G401 (cell line): ENCODE measurements at places on chromosomes 7 and 10. TPM values are rescaled to one million over a fixed set of nuclear protein-coding genes. Genes with fewer than 3 reads are reported as not detected.
A peak's percentile ranks its signal among the peaks of the same experiment; 100 is the strongest.

DNA sequence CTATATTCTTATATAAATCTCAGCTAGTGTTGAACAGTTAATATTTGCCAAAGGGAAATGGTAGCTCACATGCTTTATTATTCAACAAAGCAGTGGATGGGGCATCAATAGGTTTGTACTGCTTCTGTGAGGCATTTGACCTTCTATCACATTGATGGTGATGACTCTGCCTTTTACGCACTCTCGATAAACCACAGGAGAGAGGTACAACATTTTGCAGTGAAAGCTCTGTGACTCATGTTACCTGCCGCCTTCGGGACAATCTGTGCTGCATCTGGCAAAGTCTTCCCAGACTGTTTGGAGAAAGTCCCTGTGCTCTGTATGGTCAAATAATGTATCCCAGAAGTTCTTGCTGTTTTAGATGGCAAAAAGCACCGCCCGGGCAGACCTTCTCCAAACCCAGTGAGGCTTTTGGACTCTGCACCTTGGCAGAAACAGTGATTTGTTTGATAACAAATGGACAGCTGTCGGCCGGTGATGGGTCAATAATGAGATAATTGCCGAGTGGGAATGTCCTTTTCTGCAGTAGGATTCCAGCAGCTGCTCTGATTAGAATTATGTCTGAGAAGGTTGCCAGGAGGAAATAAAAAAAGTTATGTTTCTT lies 61.0 kb downstream of the PLPP4 start:
- DNase-seq: no peak

GRCh38 chr10:102985811-102986210 lies 67.7 kb downstream of the CNNM2 start:
- DNase-seq: no peak

DNA sequence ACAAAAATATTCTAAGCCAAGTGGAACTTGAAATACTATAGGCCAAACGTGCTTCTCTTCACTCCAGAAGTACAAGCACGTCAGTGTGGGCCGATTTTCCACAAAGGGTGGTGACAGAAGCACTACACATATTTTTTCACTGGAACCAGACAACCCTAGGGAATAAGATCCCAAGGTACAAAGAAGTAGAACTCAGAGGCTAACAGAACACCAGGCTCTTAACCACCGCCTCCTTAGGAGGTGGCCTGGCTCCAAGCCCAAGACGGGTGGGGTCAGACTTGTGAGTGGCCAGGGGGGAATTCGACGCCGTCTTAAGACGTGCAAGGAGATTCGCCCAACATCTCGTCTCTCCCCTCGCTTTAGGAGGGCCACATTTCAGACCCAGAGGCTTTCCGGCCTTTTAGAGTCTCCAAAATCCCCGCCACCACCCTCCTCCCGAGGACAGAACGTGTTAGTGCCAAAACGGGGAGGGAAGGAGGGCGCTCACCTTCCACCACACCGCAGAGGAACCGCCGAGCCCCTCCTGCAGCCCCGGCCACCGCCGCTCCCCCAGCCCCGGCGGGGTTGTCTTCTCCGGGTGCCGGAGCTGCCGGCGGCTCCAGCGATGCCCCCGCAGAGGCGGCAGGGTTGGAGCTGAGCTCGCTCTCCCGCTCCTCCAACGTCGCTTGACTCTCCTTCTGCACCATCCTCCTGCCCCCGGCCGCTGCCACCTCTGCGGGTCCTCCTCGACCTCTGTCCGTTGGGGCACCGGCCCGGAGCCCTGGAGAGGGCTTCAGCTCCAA lies 716 bp downstream of the OGA start:
- DNase-seq: peak; percentile 75

- no peak for DNase-seq
Measured at GRCh38 chr7:107874111-107874510, 16.9 kb upstream of the DLD start.

DNA sequence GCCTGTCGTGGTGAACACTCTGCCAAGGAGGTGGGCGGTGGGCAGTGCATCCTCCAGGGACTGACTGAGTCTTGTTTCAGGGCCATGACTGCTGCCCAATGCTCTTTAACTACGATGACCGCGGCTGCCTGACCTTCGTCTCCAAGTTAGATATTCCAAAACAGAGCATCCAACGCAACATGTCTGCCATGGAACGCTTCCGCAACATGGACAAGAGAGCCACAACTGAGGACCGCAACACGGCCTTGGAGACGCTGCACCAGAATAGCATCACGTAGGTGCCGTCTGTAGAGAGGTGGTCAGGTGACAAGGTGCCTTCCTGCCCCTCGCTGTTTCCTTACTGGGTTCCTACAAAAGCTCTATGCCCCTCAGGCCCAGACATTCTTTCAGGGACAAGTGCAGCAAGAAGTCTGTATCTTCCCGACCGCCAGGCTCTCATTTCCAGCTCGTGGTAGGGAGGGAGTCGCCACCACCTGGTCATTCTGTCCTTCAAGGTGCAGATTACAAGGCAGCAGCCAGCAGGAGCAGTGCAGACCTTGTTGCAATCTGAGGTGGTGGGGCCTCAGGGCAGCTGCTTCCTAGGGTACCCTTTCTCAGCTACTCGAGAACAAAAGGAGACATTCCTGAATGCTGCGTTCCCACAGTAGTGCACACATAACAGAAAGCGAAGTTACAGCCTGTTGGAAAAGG lies 14.9 kb upstream of the ARPC1B start:
- no peak for DNase-seq

DNA sequence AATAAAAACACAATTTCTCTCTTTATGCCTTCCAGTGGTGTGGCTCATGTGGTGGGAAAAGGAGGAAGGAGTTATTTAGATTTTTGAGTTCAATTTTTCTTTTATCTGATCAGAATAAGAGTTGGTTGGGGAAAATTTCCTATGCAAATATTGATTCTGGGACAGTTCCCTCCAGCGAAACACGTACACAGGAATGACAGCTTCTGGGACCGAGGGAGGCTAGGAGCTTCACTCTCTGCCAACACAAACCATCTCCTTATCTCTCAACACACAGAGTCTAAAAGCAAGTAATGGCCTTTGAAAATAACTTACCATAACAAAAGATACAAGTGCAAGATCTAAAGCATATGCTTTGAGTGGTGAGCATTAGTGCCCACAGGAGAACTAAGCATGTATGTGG lies 122.7 kb downstream of the RAPGEF5 start:
- DNase-seq: no peak

- DNase-seq: no peak
Measured at GRCh38 chr10:86085136-86085535, 281.5 kb downstream of the GRID1 start.

GRCh38 chr7:101968720-101969466 lies 151.5 kb downstream of the CUX1 start:
- DNase-seq: no peak

CFAP46 gene
- total RNA-seq: 6.2 and 11.3 TPM in 2 replicates
